SW480 (cell line): ENCODE measurements at places on chromosomes 3 and 15.

- no peak for DNase-seq
Measured at GRCh38 chr3:98972720-98973119, 71.2 kb upstream of the DCBLD2 start.

DNA sequence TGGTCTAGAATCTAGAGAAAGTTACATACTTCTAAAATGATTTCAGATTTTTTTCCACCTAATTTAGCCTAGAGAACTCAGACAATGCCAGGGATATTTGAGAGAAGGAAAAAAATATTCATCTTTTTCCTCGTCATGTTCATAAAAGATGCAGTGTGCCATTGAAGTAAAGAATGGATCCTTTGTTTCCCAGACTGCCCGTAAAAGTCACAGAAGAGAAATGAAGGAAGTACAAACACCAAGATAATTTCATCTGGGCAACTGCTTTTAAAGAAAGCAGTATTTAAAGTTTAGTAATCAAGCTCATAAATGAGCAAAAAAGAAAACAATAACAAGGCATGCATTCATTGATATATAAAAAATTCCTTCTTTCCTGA is 47.2 kb downstream of the TTC23 start:
- DNase-seq, result no peak

DNA sequence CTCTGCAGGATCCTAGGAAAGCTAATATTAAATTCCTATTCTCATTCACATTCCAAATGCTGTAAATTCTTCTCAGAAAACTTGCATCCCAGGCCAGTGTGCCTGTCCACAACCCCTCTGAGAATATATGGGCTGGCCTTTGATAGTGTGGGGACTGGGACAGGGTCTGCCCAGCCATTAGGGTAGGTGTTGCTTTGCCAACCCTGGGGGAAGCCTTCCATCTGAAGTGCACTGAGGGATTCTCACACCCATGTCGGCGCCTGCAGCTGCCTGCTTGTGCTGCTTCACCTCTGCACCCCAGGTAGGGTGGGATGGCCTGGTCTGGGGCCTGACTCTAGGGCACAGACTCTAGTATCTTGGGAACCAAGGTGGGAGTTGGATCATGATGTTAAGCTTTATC is 15.2 kb upstream of the EXOG start:
- DNase-seq, result no peak

- DNase-seq, result no peak
Measured at GRCh38 chr15:90684281-90684680, 32.9 kb upstream of the BLM start.

- DNase-seq, result no peak
Measured at GRCh38 chr3:38157595-38157994, 7.7 kb upstream of the OXSR1 start.
